ENCODE measurements at places on chromosomes 12 and 14.

DNA sequence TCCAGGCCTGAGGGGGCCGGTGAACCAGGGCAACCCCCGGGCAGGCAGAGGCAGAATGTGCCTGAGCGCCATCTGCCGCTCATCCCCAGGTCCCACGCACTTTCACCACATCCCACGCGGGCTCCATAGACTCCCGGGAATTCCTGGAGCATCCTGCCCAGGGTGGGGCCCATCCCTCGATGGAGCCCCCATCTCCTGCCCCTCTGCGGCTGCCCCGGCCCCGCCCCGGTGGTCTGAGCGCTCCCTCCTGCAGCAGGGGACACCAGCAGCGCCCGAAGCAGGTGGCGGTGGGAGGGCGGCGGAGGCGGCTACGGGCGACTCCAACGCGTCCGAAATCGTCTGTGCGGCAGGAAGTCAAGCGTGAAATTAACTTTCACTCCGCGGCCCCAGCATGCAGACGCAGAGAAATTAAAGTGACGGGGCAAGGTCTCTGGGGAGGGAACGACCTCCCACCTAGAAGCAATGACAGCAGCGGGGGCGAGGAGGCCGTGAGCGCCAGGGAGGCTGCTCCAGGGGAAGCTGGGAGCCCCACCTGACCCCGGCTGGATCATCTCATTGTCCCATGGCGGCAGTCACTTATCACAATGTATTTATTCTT lies 122.2 kb downstream of the NCOR2 start:
- no peak for DNase-seq

DNA sequence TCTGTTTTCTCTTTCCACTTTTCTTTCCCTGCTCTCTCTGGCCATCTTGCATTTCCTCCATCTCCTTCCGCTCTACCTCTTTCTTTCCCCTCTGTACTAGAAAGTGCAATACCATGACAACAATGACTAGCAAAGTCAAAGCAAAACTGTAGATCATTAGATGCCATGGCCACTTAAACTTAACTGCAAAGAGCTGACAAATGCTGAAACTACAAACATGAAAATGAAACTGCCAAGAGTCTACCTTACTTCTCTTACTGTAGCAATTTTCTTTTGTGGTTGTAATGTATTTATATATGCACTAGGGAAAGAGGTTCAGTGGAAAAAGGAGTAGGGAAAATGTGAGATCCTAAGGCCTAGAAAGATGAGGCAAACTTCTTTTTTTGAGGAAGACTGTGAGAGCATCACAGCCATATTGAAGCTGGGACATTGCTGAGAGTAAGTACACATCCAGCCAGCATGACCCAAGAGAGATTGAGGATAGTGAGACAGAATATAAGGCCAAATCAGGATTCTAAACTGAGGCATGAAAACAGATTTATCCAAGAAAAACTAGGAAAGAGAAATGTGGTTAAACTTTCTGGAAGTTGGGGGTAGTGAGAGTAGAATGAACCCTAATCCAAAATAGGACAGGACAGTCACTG lies 276.6 kb upstream of the NAV3 start:
- no peak for DNase-seq

GRCh38 chr14:74592476-74593201 lies 19.4 kb downstream of the LTBP2 start:
- DNase-seq, result no peak

- no peak for DNase-seq
These were observed 73.3 kb downstream of the NDUFA12 start for GRCh38 chr12:94930216-94930654.
